Stomach (tissue), 19 donors: ENCODE measurements at places on chromosomes 2 and 18.

- DNase-seq = no peak
These were observed 60.6 kb downstream of the CCDC93 start for GRCh38 chr2:117953231-117953630.

DNA sequence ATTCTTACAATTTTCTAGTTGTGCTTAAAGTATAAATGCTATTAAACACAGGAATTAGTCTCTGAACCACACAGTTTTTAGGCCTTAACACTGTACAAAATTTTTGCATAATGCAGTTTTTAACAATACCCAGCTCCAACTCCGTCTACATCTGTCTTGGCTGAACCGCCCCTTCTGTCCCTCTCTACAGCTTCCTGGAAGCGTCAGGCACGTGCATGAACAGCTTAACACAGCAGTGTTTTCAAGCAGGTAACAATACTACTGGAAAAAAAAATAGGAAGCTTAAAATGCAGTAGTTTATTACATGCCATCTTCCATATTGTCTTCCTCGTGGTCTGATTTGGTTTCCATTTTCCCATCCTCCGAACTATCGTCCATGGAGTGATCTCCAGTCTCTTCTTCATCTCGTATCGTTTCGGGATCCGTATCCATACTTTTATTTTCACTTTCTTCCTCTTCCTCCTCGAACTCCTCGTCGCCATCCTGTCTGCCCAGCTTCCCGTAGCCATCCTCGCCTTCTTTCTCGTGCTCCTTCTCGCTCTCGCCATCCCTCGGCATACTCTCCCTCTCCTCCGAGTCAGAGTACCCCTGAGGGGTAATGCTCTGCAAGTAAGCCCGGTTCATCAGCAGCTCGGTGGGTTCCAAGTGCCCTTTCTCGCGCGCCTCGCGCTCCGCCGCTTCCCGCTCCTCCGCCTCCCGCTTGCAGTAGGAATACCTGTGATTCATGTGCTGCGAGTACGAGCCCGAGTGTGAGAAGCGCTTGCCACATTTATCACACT, 130.6 kb downstream of the ZEB2 start:
- DNase-seq = peak; percentile 36

GRCh38 chr2:120820953-120821279, 85.2 kb downstream of the GLI2 start:
- DNase-seq = no peak

DNA sequence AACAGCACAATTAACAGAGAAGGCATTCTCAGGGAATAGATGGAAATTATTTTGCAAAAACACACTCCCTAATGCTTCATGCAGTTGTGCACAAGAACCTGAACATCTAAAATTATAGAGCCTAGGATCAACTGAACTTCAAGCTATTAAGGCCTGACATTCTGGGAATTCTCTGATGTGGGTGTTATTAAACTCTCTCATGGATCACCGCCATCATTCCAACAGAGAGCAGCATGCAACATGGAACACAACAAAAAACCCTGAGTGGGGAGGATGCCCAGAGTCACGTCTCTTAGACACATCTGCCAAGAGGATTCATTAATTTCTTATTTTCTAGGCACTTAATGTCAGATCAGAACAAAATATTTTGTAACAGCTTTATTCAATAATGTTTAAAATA, 543.8 kb downstream of the ERBB4 start:
- DNase-seq = peak; percentile 4

DNA sequence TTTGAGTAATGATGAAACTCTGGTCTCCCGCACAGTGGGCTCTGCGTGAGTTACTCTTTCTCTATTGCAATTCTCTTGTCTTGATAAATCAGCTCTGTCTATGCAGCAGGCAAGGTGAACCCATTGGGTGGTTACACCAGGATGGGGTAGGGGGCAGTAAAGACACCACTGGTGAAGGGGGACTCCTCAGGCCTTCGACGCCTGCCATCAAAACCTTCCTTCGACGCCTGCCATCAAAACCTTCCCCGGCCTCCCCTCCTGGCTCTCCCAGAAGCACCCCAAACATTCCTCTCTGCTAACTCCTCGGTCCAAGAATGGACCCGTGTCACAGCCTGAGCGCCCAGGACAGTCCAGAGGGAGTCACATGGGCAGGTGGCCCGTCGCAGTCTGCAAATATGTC, 4.8 kb upstream of the STARD7 start:
- DNase-seq = no peak

DNA sequence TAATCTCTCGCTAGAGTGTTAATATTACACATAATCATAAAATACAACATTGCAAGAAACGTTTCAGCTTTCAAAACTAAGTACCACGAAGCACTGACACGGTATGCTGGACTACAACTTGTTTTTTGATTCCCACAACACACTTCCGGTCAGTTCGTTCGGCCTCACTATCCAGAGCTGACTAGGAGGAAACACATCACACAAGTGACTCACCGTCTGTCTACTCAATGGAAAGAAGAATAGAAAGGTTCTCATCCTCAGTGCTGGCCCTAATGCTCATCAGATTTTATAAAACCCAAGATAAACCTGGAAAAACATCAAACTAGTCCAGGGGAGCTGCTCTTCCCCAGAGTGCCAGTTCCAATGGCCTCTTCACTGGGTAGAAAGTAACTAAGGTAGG, 42.9 kb downstream of the ZNF385B start:
- DNase-seq = no peak

DNA sequence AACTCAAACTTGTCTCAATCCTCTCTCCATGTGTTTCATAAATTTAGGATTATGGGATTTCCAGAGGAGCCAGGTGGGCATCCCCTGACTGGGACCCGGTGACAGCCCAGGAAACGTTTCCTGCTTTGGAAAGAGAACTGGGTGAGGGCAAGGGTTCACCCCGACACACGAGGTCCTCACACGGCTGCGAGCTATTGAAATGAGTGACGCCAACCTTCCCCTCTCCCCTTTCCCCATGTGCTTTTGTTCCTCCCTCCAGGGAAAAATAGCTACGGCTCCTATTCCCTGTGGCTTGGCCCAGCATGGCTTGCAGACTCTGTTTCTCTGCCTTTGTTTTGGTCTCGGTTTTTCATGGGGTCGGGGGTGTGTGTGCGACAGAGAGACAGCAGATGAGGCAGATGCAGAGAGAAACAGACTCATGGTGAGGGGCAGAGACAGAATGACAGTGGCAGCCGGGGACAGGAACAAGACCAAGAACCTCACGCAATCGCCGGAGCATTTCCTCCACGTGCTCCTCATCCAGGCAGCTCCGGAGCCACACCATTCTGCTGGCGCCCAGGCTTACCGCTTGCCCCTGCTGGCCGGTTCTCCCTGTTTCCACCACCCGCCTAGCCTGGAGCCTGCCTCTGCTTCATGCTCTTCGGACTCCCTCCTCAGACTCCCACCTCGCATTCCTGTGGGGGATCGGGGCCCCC, 238.5 kb downstream of the DYSF start:
- DNase-seq = peak; percentile 30

- peak; percentile 24 for DNase-seq
These were observed 13.1 kb downstream of the STARD7 start for GRCh38 chr2:96195410-96196066.

DNA sequence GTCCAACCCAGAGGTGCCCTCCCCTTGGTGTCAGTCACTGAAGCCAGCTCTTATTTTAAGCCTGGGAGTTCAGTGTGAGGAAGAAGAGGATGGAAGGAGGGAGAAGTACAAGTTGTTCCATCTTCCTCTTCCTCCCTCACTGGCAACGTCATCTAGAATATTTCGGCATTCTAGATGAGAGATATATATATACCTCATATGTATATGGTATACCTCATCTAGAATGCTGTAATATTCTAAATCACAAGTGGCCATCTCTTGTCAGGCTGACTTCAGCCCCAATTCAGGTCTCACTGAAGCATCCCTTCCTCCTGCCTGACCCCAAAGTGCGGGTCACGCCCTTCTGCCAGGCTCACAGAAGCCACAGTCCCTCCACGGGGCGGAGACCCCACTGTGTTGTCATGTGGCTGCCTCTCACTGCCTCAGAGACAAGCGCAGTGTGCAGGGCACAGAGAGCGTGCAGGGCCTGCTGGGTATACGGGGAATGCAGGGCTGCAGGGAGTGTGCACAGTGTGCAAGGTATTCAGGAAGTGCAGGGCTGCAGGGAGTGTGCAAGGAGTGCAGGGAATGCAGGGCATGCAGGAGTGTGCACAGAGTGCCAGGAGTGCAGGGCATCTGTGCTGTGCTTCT, 32.8 kb upstream of the B3GNT7 start:
- DNase-seq = no peak

DNA sequence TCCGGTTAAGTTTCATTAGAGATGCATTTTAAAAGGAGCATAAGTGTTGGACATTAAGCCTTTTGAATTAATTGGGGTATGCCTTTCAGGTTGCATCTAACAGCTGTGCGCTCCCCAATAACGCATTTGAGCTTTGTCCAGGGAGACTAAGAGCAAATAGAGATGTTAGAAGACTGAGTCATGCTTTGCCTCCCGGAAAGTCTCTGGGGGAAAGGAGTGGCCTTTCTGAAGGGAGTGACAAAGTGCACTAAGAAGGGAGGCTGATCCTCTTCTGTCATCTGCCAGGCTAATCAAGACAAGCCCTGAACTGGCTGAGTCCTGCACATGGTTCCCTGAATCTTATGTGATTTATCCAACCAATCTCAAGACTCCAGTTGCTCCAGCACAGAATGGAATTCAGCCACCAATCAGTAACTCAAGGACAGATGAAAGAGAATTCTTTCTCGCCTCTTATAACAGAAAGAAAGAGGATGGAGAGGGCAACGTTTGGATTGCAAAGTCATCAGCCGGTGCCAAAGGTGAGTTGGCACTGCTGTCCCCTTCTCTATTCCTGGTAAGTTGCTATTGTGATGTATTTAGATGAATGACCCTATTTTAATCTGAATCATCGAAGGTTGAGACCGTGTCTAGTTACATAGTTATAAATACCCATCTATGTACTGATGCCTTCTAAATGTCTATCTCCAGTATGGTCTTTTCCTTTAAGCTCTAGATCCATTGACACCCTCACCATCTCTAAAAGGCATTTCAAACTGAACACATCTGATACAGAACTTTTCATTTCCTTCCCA, 12.1 kb downstream of the TTL start:
- peak; percentile 60 for DNase-seq

DNA sequence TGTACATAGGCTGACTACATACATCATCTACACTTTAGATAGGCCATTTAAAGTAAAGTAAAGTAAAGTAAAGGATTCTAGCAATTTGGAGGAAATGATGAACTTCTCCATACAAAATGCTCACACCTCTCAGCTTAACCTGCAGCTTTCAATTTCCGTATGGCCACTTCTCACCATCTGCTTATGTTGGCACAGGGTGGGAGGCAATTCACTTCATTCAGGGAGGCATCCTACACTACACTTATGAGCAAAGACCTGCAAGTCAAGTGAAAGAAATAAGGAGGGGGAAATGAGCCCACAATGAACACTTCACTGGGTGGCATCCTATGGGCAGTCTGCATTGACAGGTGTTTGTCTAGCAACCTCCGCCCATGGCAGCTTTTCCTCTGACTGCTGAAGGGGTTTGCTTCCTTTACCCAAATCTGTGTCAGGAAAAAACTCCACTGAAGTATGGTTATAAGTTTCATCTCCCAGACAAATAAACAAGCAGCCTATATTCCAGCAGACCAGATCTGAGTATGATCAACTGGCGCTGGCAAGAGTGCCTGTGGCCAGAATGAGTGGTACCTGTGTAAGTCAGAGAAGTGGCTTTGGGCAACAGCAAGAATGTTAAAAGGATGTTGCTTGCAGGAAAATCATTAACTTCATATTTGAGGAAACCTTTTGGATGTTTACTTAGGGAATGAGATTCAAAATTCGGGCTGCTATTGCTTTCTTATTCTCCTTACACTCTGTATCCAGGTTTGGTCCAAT, 449.1 kb downstream of the TGIF1 start:
- DNase-seq = no peak

GRCh38 chr2:71880846-71881610, 266.6 kb downstream of the CYP26B1 start:
- no peak for DNase-seq

DNA sequence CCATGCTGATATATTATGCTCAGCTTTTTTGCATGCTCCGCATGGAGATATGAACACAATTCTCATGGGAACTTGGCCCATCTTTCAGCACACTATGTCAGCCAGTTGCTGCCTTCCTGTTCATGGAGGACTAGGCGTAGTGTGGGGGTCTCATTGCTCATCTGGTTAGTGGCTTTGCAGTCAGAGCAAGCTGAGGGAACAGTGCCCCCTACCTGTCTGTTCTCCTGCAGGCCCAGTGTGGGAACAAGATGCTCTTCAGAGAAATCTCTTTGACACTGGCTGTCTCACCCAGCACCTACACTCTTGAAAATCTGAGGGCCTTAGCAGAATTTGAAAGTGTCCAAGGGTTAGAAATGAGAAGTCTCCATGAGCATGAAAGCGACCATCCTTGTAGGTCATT, 47.1 kb downstream of the SPTBN1 start:
- no peak for DNase-seq

GRCh38 chr18:46577546-46577945, 79.5 kb downstream of the LOXHD1 start:
- DNase-seq = no peak

- DNase-seq = no peak
These were observed 17.2 kb upstream of the ITGAV start for GRCh38 chr2:186572705-186573104.

DNA sequence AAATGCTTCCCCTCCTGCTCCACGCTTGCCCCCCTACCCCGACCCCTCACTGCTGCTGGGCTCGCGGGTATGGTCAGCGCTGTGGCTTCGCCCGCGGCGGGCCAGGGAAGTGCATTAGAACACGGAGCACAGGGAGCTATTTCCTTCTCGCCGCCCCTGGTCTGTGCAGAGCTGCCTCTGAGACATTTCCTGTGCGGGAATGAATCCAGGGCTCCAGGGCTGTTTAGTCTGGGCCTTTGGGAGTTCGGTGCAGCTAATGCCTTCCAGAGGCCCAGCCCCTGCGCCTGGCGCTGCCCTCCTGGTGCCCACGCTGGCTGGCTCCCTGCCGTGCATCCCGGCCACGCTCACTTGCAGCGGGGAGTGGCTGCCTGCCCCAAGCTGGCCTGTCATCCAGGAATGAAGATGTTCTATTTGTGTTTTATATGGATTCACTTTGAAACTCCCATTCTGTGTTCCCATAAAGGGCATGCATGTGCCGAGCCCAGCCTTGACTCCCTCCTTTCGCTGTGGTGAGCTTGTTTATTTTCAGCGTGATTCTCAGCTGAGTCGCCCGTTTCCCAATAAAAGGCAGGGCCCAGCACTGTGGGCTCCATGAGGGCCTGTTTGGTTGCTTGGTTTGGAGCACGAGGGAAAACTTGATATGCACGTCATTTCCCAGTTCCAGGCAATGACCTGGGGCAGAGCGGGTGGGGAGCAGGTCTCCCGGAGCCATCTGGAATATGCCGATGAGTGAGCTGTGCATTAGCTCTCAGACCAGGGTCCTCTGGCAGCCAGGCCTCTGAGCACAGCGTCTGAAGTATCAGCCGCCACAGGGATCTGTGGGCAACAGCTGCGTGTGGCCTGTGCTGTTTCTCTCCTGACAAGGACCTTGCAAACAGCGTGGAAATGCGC, 42.7 kb downstream of the SH3RF3 start:
- peak; percentile 76 for DNase-seq

- no peak for DNase-seq
These were observed 19.5 kb downstream of the C2orf74 start for GRCh38 chr2:61181382-61182058.

GRCh38 chr18:63155169-63155852, 164.3 kb downstream of the BCL2 start:
- peak; percentile 76 for DNase-seq
